HuH-7.5 (cell line): ENCODE measurements at places on chromosomes 6 and 20.

DNA sequence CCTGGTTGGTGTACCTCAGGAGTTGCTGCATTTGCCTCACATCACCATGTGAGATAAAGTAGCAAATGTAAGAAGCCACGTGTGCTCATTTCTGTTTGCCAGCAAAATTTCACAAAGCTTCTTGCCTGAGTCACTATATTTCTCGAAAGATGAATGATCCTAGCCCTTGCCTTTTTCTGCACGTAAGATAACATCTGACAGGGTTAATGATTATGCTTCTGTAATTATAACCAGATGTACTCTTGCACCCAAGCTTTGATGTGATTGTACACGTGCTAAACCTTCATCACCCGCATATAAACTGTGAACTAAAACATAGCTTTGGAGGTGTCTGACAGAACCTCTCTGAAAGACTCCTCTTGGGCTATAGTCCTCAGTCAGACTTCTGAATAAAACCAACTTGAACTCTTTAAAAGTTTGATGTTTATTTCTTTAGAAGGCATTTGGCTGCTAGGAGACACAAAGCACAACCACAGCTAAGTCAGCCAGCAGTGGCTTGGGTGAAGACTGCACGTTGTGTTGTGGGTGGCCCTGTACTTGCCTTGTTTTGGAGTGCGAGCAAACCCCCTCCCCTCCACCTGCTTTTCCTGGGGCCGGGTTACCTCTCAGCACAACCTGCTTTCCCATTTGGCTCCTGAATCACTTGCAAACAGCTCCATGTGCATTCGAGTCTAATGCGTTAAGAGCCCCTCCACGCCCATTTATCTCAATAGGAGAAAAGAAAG is 19.3 kb downstream of the PROKR2 start:
- DNase-seq: no peak

DNA sequence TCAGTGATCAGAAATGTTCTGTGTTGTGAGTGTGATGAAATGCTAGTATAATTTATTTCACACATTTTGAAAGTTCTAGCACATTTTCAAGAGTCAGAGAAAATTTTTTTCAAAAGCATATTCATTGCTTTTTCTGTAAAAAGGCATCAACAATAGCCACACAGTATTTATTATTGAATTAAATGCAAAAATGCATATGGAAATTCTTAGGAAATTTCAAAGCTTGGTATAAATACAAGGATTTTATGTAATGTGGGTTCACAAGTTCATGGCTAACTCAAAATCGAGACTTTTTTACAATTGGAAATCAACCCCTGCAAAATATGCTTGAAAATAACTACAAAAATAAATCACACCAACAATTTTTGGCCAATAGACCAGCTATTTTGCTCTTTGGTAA is 302.0 kb upstream of the ECI2 start:
- DNase-seq: no peak

GRCh38 chr6:38184585-38185080 is 365.1 kb downstream of the ZFAND3 start:
- no peak for DNase-seq

GRCh38 chr20:10595985-10596384 is 77.8 kb downstream of the JAG1 start:
- no peak for DNase-seq

- no peak for DNase-seq
Measured at GRCh38 chr6:144106206-144106605, 10.8 kb upstream of the SF3B5 start.

DNA sequence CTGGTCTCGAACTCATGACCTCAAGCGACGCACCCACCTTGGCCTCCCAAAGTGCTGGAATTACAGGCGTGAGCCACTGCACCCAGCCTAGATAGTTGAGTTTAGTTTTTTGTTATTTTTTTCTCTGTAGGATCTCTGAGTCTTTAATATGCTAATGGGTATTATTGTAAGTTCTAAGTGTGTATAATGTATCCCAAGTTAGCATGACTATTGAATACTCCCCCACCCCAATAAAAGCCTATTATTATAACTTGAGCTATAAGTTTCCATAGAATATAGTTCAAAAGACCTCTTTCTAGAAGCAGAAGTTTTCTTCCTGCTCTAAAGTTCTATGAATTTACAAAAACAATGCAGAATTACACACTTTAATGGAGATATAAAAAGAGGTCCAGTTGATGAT is 210.4 kb upstream of the MARCKS start:
- no peak for DNase-seq

DNA sequence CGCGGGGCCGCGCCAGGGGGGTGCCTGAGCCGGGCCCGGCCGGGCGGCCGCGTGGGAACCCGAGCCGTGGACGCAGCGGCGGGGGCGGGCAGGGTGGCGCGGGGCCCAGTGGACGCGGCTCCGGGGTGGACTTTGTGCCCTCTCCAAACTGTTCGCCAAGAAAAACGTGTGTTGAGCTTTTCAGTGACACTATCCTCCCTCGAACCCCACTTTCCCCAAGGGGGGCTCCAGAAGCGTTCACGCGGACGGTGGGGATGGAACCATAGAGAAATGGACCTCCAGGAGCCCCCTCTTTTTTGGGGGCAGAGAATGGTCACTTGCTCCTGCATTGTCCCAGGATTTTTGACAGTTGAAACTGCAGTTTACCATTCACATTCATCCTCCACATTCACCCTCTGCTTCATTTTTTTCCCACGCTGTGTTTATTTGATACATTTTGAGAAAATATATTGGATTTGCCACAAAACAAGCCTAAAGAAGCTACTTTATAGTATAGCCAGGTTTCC is 2.9 kb upstream of the HIVEP1 start:
- no peak for DNase-seq
